ENCODE measurements at places on chromosomes 3 and 15.

- no peak for DNase-seq
These were observed 105.2 kb upstream of the KLHL25 start for GRCh38 chr15:85899927-85900326.

DNA sequence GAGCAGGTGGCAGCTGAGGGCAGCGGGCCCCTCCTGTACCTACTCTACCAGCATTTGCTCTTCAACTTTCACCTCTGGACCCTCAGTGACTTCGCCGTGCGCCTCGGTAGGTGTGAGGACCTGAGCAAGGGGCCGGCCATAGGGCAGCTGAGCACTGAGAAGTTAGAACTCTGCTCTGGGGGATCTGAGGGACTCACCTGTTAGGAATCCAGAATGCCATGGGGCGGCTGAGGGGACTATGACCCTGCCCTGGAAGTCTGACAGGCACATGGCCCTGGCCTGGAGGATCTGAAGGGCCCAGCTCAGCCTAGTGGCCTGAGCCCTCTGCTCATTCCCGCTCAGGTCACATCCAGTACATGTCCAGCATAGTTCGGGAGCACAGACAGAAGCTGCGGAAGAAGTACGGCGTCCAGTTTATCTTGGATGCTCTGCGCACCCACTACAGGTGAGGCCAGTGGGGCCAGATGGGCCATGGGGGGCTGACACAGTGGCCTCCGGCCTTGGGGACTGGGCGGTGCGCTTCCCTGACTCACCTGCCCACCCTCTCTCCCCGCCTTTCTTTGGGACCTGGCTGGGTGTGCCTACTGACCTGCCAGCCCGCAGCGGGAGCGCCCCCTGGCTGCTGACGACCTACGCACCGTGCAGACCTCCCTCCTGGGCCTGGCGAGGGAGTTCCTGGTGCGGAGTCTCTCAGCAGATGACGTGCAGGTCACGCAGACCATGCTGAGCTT, 18.8 kb downstream of the NBEAL2 start:
- DNase-seq: peak; percentile 50

GRCh38 chr3:48505968-48506504, 2.1 kb upstream of the SHISA5 start:
- no peak for DNase-seq

DNA sequence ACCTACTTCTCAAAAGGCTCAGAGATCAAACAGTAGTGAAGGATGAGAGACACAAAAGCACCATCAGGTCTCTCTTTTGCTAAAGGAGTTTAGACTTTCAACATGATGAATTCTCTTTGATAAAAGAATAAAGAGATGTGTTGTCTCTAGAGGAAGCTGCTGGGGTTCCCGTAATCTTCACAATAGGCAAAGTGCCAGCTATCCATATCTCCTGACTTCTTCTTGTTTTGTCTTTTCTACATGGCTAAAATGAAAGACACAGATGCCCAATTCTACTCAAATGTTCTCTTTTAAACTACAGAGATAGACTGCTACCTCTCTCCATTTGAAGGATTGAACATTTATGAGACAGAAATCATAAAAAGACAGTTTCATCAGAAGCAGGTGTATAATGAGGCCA, 38.4 kb upstream of the TUSC7 start:
- DNase-seq: no peak

DNA sequence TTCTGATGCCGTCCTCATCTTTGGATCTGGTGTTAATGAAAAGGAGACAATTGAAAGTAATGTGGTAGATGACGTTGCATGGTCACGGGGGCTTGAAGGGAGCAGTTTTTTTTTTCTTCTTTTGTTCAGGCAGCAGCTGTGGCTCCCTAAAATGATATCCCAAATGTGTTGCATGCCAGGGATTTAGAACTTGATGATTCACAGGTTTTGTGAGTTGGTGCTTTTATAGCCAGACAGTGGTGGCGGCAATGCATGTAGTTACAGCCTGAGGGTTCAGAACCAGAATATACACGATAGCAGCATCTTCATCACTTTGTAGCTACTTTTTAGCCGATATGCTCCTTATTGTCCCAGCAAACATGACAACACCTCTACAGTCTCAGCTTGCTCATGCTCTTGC, 133.4 kb downstream of the CHST2 start:
- no peak for DNase-seq

GRCh38 chr15:51580385-51580784, 42.2 kb downstream of the DMXL2 start:
- no peak for DNase-seq

DNA sequence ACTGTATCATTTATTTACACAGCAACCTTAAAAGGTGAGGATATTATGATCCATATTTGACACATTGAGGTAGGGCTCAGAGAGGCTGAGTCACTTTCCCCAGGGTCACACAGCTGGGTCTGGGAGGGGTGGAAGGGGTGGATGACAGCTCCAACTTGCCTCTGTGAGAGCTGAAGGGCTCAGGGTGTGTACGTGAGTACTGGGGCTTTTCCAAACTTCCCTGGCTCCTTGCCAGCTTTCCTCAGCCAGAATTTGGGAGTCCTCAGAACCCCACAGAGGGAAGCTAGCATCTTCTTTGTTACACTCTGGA, 58.3 kb upstream of the SLC6A11 start:
- no peak for DNase-seq

DNA sequence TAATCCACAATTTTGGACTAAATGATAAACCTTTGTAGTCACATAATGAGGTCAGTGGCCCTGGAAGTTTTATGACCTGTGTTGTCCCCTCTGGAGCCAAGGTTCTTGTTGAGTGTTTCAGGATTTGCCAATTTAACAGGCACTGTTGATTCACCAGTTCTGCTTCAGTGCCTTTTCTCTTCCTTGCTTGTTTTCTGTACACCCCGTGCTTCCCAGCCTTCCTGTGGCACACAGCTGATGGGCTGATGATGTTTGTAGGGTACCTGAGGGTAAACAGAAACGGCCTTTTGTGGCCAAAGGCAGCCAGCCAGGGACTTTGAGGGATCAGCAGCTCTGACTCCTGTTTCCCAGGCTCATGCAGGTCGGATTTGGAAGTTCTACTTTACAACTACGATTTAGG, 13.3 kb downstream of the GYG1 start:
- no peak for DNase-seq

DNA sequence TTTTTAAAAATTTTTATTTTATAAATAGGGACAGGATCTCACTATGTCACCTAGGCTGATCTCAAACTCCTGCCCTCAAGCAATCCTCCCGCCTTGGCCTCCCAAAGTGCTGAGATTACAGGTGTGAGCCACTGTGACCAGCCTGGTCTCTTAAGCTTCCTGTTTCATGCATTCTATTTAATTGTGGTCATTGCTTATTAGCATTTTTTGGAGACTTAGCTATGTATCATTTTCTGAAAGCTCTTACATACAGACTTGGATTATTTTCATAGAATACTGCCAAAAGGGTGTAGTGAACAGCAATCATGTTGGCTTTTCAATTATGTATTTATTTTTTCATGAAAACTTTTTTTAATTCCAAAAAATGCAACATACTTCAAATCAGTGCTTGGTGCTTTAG, 51.5 kb upstream of the DCUN1D1 start:
- DNase-seq: no peak

- no peak for DNase-seq
These were observed at the start of gene UNC13C for GRCh38 chr15:53978253-53978906. TSS of gene UNC13C (plus strand) at chr15:53978441. CDS start at chr15:54012904, 34,463 bp downstream.

GRCh38 chr3:178156301-178156700, 379.9 kb upstream of the KCNMB2 start:
- no peak for DNase-seq

DNA sequence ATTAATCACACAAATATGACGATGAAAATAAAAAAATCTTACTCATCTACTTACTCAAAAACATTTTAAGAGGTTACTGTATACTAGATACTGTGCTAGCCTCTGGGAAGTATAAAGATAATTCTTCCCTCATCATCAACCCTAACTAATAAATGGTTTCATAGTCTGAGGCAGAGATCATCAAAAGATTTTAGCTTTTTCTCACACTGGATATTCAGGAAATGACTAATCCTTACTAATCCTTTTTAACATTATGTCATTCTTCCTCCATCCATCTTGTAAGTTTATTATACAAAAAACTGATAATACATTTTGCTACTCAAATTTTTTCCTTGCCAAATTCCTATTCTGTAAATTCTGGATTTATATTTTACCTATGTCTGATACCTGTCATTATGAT, 29.7 kb downstream of the ACAD11 start:
- DNase-seq: no peak

- no peak for DNase-seq
These were observed 188.3 kb downstream of the IL5RA start for GRCh38 chr3:2921903-2922302.

GRCh38 chr15:81111018-81111417, 23.1 kb upstream of the CFAP161 start:
- no peak for DNase-seq

DNA sequence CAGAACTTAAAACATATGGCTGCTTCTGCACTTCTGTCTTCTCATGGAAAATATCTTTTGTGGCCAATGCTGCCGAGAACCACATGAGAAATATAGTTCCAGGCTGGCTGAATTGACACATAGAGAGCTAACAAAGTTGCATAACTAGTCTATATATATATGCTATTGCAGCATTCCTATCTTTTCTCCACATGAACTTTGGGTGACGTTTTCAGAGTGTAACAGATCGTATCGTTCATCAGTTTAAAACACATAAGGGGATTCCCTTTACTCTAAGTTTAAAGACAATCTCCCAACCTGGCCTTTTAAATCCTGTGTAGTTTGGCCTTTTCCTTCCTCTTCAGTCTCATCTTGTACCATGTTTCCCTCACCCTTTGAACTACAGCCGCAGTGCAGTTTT, 394.2 kb upstream of the CBLB start:
- no peak for DNase-seq

- no peak for DNase-seq
These were observed 53.7 kb upstream of the TLE3 start for GRCh38 chr15:70151462-70151861.

- DNase-seq: no peak
These were observed 42.4 kb downstream of the REC114 start for GRCh38 chr15:73485372-73485771.

DNA sequence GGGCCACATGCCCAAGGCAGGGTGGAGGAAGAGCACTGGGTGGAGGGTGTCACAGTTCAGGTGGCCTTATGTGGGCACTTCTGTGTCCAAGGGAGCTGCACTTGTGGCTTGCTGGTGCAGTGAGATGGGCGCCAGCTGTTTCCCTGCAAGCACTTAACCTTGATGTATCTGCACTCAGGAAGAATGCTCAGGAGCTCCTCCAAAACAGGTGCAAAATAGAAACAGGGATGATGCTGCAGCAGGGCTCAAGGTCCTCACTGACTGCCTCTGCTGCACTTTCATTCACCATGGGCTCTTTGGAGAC, 151.3 kb downstream of the CADPS start:
- DNase-seq: no peak

DNA sequence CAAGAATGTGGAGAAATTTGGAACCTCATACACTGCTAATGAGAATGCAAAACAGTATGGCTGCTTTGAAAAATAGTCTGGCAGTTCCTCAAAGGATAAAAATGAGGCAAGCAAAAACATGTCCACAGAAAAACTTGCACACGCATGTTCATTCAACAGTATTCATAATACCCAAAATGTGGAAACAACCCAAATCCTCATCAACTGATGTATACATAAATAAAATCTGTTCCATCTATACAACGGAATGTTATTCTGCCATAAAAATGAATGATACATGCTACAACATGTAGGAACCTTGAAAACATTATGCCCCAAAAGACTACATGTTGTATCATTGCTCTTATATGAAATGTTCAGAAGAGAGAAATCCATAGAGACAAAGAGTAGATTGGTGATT, 36.4 kb upstream of the OXTR start:
- no peak for DNase-seq

GRCh38 chr3:192833177-192833890, 84.3 kb downstream of the MB21D2 start:
- no peak for DNase-seq

DNA sequence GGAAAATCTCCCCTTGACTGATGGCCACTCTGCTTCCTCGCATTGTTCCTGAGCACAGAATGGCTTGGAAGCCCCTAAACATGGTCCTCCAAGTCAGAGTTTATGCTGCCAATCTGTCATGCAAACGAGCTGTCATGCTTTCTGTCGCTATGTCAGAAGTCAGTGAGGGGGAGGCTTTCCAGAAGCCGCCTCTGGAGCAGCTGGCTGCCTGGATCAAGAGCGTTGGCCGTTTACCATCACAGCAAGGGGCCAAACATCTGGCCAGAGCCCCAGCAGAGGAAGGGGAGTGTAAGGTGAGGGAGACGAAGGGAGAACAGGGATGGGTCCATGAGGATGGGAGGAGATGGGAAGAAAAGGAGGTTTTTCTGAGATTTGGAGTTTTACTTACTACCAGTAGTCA, 372.6 kb upstream of the NR2F2 start:
- no peak for DNase-seq
